Stimulated activated CD8-positive, alpha-beta memory T cell treated with anti-CD3 and anti-CD28 coated beads, Interleukin-2, amount 100 ng/mL, for 1 hour (primary cell): ENCODE measurements at places on chromosomes 5 and 9.

DNA sequence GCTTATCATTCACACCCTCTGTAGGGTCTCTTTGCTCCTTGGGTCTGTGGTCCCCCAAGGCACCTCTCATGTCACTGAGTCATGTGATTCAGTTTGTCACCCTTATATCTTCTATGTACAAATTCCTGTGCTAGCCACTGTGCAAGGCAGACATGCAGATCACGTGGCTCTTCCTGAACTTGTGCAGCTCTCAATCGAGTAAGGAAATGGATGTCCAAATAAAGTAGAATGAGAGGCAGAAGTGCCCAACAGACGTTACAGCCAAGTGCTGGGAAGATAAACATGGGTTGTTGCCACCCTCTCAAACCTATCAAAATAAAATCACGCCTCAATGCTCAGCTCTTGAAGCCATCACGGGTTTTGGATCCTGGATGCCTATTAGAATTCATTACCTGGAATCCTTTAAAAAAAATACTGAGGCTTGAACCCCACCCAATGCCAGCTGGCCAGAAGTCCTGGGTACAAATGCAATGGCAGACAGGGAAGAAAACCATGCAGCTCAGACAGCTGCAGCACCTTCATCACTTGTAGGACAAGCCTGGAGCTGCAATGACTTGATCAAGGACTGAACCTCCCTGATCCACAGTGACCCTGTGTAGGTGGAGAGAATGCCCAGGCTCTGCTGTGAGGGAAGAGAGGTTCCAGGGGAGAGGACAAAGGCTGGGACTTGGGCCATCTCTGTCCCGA, 228.7 kb upstream of the DAP start:
- no peak for DNase-seq

DNA sequence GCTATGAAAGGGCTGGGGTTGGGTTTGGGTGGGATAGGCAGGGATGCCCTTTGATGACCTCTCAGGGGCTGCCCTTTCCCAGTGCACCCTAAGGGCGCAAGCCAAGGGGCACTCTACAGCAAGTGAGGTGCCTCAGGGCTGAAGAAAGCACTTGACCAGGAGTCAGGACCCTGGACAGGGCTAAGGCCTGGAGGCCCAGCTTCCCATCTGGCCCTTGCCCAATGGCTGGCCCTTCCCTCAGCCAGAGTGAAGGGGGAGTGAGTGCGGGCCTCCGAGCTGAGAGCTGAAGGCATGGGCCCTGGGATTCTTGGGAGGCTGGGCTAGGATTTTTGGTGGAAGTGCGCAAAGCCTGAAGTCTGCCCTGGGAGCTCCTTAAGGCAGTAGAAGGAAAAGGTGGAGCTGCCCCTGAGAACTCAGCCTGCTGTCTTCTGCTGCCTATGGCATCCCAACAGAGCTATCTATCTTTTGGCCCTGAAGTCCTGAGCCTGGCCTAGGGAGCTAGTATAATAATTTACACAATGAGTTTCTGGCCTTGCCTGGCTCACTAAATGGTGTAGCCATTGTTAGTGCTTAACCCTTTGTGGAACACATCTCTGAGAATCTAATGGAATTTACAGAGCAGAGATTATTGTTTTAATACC, 16.4 kb downstream of the JADE2 start:
- DNase-seq = no peak

DNA sequence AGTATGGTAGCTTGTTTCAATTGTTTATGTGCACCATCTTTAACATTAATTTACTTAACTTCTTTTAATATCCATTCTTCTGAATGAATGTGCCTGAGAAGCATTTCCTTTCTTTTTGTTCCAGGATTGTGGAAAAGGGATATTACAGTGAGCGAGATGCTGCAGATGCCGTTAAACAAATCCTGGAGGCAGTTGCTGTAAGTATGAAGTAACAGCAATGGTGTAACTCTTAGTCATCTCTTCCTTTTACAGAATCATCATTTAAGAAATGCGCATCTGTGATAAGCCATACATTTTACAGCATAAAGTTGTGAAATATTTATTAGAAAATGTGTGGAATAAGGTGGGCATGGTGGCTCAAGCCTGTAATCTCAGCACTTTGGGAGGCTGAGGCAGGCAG, 117.7 kb downstream of the STARD4 start:
- no peak for DNase-seq

DNA sequence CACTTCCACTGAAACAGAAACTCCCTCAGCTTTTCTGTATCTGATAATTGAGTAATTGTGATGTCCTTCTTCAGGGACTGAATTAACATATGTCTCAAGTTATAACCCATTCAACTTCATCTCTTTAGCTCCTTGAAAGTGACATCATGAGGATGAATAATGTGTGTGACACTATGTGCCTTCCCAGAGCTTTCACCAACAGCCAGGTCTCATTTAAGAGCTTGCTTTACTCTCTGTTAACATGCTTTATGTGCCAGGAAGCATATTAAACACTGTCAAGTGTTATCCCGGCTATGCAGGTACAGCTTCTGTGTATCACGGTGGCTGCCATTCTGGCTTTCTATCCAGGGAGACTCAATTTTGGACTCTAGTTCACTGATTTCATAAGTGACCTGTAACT, 799.9 kb downstream of the CDH12 start:
- DNase-seq = no peak

GRCh38 chr9:16032799-16033198, 480.0 kb downstream of the CCDC171 start:
- DNase-seq = no peak

- no peak for DNase-seq
Observed at GRCh38 chr9:78644359-78644758, 347.4 kb downstream of the PSAT1 start.

DNA sequence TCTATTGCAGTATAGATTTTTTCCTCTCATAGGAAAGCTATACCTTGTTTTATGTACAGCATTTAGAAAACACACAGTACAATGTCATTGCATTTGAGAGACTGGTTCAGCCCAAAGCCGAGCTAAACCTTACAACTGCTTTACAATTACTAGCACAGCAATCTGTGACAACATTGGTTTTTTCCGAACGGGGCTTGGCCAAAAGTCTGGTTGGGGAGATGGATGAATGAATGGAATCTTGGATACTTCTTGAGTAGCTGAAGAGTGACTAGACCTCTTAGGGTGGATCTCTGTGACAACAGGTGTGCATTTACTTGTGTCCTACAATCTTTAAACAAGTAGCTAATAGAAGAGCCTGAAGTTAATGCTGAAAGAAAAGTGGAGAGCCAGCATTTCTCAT, 1.2 kb downstream of the SGCD start:
- DNase-seq = no peak

DNA sequence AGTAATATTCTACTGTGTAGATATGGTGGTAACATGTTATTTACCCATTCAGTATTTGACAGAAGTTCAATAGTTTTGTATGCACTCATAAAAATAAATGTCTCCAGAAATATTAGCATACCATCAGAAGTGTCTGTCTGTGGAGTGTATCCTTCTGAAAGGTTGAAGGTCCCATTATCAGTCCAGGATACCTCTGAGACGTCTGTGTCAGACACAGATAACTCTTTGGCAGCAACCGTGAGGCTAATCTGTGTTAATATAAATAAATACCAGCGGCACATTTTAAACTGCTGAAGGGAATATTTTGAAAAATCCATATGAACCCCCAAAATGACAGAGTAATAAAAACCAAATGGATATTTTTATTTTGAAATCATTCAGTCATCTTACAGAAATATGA, 11.9 kb upstream of the ZNF622 start:
- no peak for DNase-seq

- no peak for DNase-seq
Observed at GRCh38 chr5:32443145-32443540, 1.4 kb downstream of the ZFR start.

DNA sequence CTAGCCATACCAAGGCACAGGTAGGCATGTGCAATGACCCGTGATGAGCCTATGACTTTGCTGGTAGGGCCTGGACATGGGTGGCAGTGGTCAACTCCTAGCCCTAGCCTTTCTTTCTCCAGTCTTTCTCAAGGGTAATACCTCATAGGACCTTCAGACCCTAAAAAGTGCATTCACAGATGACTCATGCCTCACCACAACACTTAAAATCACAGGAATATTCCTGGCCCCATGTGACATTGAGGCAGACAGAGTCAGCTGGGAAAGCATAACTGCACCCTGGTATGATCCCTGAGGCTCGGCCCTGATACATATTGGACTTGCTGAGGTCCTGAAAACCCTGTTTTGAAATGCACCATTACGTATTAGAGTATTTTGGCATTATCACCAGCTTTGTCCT, 449.5 kb downstream of the HINT1 start:
- DNase-seq = no peak

DNA sequence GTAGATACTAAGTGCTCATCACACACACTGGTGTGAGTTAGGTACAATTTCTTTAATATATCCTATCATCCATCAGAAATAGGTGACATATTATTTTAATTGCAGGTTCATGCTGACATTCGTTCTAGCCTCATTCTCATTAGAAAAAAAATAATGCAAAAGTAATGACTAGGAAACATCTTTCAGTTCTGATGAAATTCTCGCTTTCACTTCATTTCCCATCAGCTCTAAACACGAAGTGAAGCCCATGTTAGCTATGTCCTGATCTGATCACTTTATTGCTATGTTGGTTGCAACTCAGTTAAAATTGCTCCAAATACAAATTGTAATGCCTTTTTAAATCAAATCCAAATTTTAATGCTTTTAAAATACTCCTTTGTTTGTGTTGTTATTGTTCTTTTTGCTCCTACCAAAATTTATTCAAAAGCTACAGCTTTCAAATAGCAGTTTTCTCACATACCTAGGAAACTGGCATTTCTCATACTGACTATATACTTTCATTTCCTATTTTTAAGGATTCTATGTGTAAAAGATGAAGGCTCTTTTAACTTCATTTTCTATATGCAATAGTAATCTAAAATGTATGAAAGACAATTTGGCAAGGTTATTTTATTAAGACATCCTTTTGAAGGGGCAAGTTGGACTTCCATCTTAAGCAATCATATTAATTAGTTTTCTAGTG, 1237.8 kb upstream of the ACO1 start:
- no peak for DNase-seq

- DNase-seq = no peak
Observed at GRCh38 chr5:72509401-72509800, 2.2 kb upstream of the ZNF366 start.

- no peak for DNase-seq
Observed at GRCh38 chr5:43121913-43122484, 1.3 kb downstream of the ZNF131 start.

GRCh38 chr5:17808566-17808965, 174.3 kb downstream of the TAF11L14 start:
- no peak for DNase-seq

GRCh38 chr5:120122703-120123102, 341.4 kb upstream of the PRR16 start:
- no peak for DNase-seq

- no peak for DNase-seq
Observed at GRCh38 chr9:638152-638551, 203.3 kb upstream of the DMRT1 start.

- DNase-seq = no peak
Observed at GRCh38 chr5:76696251-76696650, 19.7 kb upstream of the F2R start.

GRCh38 chr5:134439210-134439654, 27.6 kb upstream of the CDKN2AIPNL start:
- no peak for DNase-seq

GRCh38 chr9:109331353-109331752, 10.5 kb upstream of the EPB41L4B start:
- DNase-seq = no peak

GRCh38 chr5:160133071-160133917, 14.0 kb upstream of the PWWP2A start:
- DNase-seq = no peak

DNA sequence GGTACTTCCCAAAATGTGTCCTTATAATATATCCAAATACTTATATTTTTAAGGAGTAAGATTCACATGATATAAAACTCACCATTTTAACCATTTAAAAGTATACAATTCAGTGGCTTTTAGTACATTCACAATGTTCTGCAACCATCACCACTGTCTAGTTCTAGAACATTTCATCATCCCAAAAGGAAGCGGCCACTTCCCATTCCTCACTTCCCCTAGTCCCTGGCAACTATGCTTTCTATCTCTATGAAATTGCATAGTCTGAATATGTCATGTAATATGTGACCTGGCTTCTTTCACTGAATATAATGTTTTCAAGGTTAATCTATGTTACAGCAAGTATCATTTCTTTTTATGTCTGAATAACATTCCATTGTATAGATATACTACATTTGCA, 615.1 kb upstream of the SGCD start:
- no peak for DNase-seq

DNA sequence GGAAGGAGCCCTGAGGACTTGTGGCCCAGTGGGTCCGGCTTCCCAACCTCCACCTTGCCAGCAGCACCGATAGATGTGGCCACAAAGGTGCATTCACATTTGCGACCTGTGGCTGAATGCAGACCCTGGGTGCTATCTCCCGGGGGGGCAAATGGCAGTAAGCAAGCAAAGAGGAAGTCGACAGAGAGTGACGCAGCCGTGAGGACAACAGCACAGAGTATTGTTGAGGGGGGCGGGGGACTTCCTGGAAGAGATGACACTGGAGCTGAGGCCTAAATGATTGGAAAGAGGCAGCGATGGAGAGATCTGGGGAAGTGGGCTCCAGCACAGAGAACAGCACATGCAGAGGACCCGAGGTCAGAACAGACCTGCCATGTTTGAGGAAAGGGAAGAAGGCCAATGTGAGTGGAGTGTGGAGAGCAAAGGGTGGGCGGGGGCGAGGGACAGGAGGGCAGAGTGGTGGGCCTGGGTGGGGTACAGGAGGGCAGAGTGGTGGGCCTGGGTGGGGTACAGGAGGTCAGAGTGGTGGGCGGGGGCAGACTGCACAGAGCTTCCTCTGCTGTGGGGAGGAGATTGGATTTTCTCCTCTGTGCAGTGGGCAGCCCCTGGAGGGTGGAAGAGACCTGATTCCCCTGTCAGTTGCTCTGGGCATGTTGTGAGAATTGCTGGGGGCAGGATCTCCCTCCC, 42.6 kb downstream of the ADAMTS2 start:
- no peak for DNase-seq

DNA sequence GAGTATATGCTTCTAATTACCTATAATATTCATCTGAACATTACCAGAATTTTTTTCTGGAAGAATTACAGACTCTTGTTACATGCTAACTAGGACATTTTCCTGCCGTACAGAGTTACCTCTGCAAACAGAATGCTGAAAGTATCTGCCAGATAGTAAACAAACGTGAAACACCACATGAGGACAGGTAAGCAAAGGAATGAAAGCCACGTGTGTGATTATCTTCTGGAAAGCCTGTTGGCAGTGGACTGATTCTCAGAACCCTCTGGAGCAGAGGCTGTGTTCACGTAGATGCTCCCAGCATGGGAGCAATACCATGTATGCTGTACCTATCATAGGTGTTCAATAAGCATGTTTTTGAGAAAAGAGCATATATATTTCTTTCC, 472.6 kb downstream of the ENC1 start:
- no peak for DNase-seq

DNA sequence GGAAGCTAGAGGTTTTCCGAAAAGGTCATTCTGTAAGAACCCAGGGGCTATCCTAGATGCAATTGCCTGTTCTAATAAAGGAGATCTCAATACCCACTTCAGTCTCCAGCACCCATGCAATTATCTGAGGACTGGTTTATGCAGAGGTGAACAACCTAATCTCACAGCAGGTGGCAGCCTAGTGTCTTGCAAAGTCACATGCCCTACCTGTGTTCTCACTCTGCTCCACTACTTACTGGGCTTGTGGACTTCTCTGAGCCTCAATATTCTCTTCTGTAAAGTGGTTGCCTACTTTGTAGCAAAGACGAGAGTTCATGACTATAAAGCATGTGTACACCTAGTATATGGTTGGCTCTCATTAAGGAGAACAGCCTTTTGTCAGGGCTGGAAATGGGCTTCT, 21.0 kb upstream of the ALDH1B1 start:
- DNase-seq = no peak

- no peak for DNase-seq
Observed at GRCh38 chr9:127781806-127782205, 3.3 kb upstream of the SH2D3C start.
